AG20443 (cell line): ENCODE measurements at places on chromosomes 4 and X.
A peak's percentile ranks its signal among the peaks of the same experiment; 100 is the strongest.

GRCh38 chr4:188171551-188171950, 32.3 kb downstream of the TRIML1 start:
- DNase-seq: no peak

DNA sequence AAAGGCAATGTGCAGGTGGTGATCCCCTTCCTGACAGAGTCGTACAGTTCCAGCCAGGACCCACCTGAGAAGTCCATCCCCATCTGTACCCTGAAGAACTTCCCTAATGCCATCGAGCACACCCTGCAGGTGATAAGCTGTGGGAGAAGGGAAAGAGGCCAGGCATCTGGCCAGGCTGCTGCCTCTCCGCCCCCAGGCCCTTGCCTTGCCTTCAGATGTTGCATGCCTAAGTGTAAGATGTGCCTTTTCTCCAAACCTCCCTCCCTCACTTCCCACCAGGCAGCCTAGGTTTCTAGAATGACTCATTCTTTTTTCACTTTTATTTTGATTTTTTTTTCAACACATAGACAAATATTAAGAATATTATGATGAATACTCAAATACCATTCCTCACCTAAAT, 12.2 kb upstream of the CDK16 start:
- no peak for DNase-seq

GRCh38 chr4:168562041-168562571, 65.3 kb downstream of the PALLD start:
- no peak for DNase-seq

GRCh38 chr4:54237770-54238169, 8.7 kb downstream of the PDGFRA start:
- no peak for DNase-seq

- DNase-seq: peak; percentile 20
These were observed 38.5 kb upstream of the IQSEC2 start for GRCh38 chrX:53319614-53320542.

- DNase-seq: no peak
These were observed 400.2 kb upstream of the GRIA3 start for GRCh38 chrX:122783918-122784317.

DNA sequence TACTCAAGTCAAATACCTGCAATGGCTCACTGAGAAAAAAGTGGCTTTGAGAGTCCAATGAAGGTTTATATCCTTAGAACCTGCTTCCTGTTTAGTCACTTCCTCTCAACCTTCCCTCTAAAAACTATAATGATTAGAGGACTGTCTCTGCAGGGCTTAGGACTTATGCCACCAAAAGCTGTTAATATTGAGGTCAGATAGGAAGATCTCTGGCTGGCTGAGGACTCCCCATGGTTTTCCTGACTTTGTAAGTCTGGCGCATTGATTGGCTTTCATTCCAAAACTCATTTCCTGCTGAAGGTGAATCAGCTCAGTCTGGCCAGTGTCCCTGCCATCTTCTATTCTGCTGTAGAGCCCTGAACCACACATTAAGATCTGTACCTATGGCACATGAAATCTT, 140.9 kb upstream of the ANK2 start:
- no peak for DNase-seq

- DNase-seq: peak; percentile 22
These were observed 264.6 kb downstream of the SPRY1 start for GRCh38 chr4:123661080-123661737.

GRCh38 chr4:118760493-118760892, 75.3 kb downstream of the METTL14 start:
- no peak for DNase-seq

DNA sequence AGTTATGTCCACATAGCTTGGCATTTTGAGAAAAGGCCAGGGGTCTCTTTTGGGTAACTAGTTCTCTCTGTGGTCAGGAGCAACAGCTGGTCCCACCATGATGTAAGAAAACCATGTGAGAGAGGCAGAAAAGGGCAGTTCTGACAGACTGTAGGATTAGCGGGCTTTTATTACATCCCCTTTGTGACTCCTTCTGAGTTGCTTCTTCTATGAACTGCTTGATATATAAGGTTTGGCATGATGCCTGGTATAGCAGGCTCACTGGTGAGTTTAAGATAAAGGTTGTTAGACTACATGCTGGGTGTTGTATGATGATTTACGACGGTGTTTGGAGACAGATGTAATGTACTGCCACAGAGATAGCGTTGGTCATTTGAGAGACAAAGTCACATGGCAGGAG, 2308.1 kb upstream of the AGA start:
- no peak for DNase-seq

- no peak for DNase-seq
These were observed 312.0 kb upstream of the ZCCHC13 start for GRCh38 chrX:73992019-73992418.

GRCh38 chrX:13607996-13608365, 38.6 kb downstream of the EGFL6 start:
- DNase-seq: no peak

DNA sequence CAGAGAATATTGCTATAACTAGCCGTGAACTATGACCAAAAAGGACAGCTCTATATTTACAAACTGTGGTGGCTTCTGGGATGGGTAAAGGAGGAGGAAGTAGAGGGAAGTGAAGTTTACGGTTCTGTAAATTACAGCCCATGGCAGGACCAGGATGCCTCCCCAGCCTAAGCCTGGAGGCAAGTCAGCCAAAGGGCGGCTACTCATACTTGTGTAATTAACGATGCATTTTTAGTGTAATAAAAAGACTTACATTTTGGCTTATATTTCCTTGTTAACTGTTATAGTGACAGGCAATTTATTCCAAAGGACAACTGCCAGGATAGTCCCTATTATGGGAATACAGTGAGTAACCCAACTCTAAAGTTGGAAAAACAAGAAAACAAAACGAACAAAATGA, 139.9 kb upstream of the OTUD4 start:
- peak; percentile 26 for DNase-seq

GRCh38 chr4:55154290-55154880, 29.0 kb upstream of the KDR start:
- DNase-seq: no peak

GRCh38 chr4:60544981-60545380, 655.1 kb upstream of the ADGRL3 start:
- no peak for DNase-seq

DNA sequence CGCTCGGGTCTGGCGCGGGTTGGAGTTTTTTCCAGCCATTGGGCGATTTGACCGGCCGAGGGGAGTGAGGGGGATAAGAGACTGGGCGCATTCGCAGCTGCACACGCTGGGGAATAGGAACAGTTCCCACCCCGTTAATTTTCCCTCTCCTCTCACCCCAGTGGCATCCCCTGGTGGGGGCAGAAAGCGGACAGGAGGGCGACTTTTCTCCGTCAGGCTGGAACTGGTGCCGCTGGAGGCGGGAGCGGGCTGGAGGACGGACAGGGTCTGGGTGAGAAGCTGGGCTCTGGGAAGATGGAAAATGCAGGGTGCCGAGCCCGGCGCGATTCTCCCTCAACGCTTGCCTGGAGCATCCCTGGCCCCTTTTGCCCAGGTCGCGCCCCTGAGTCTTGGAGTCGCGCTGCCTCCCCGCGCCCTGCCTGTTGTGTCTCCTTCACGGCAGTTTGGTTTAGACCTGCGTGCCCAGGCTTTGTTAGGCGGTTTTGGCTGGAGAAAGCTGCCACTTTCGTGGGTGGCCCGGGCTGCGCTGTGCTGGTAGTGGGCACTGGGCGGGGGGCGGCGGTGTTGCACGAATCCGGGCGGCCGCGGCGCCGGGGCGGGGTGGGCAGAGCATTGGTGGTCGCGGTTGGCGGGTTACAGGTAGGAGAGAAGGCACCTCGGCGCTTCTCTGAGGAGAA, 2.0 kb downstream of the ADGRL3 start:
- DNase-seq: peak; percentile 18

DNA sequence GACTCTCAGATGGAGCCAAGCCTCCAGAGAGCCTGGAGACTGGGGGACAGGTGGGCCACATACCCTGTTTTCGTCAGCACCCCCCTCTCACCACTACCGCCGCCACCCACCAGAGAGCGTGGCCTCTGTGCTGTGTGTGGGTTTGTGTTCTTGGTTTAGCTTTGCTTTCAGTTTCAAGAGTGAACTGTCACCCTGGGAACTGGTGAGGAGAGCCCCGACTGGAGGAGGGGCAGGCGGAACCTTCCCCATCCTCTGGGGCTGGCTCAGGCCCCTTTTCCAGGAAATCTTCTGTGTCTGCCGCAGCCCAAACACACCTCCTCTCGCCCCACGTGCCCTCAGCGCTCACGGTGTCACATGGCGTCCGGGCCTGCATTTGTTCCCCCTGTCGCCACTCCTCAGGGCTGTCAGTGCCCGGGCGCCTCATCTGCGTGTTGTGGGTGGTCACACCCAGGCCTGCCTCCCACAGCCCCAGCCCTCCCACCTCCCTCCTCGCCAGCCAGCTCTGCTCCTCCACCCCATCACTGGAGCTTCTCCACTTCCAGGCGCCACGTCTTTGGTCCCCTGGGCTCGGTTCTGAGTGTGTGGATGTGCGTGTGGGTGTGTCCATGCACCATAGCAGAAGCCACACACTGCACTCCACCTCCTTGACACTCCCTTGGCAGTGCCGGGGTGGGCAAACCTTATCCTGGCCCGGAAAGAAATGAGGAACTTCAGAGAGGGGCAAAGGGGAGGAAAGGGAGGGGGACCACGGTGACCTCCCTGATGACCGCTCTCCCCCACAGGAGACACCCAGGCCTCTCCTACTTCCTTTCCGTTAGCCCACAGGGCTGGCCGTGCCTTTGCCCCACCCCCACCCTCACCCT, 27.8 kb downstream of the ELF4 start:
- peak; percentile 30 for DNase-seq

DNA sequence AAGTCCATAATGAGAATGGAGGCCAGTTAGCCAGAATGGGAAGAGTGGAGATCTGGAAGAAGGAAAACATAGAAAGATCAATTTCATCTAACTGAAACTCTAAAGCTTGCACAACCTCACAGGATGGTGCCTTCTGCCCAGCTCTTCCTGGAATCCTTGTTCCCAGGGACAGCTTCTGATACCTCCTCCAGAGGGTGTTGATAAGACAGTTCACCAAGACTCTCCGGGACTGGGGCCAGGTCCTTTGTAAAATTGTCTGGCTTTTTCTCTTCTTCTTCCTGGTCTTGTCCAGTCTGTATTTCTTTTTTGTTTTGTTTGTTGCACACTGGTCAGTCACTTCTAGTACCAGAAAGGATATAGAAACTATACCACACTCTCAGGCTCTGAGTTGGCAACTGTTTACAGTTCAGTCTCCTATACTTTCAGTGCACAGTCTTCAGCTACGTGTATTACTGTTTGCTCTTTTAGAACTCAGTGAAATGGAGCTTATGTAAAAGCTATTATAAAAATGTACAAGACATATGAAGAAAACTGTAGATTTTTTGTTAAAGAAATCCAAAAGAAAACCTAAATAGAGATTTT, 142.8 kb upstream of the RPL34 start:
- DNase-seq: no peak

GRCh38 chrX:13816643-13817627, at the start of gene GPM6B:
Gene GPM6B, minus strand, starts transcription at chrX:13817093. Its CDS starts 189 bp downstream, at chrX:13816904.
- no peak for DNase-seq

- no peak for DNase-seq
These were observed at the start of gene PNMA6F for GRCh38 chrX:153321381-153322124. Gene PNMA6F, minus strand, starts transcription at chrX:153321767. Its CDS starts 1,093 bp downstream, at chrX:153320674.

DNA sequence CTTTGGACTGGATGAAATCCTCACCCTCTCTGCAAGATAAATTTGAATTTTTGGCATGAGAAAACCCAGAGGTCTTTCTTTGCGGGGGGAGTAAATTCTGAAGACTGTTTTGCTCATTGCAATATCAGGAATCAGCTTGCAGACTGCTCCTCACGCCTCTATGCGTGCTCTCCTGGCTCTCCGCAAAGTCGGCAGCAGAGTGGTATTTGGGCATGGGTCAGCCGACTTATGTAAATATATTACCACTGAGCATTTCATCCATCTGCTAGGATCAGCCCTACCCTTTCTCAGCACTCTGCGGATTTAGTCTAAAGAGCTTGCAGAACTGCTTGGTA, 288.0 kb downstream of the ASMT start:
- DNase-seq: no peak

DNA sequence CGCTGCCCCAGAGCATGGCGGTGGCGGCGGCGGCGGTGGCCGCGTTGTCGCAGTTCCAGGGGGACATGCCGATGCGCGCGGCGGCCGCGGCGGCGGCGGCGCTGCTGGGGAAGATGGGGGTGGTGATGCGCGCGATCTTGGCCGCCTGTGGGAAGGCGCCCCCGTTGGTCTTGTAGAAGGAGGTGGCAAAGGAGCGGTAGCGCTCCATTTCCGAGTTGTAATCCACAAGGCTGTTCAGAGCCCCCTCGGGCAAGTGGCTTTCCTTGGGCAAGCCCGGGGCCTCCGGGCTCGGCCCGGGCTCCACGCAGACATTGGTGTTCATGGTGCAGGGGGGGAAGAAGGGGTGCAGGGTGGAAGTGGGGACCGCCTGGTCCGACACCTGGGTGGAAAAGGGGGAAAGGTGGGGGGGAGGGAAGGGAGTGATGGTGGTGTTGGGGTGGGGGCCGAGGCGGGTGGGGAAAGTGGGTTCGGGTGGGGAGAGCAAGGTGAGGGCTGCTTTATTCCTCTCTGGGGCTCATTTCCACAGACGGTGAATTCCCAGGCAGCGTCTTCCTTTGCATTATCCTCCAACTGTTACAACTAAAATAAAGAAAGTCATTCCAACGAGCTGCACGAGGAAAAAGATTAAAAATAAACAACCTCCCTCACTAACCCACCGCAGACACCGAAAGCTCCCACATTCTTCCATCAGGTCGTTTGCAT, 3.1 kb downstream of the CXXC4 start:
- DNase-seq: peak; percentile 30

DNA sequence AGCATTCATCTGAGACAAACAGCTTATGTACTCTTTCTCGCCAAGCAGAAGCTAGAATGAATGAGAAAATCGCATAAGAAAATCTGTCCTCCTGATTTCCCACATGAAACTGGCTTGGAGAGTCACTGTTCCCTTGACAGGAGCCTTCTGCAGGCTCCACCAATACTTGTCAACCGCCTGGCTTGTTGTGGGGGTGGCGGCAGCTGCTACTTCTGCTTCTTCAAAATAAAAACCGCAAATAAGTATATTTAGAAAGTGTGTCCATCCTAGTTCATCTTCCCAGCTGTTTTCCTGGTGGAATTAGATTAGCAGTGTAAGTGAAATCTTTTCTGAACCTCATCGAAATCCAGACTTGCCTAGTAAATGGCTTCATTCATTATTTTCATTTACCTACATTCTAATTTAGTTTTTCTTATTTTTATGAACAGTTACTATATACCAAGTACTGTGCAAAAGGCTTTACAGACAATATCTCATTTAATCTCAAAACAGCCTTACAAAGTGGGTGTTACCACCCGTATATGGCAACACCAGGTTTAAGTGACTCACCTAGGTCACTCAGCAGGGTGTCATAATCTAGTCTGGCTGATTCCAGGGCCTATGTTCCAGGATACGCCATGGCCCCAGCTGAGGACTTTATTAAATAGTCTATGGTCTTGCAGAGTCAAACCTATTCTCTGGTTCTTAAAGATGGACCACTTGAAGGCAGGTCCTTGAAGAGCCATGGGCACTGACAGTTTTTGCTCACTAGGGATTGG, 104.6 kb upstream of the IGFBP7 start:
- DNase-seq: no peak

- DNase-seq: no peak
These were observed 88.3 kb upstream of the PDLIM3 start for GRCh38 chr4:185623444-185624258.

- no peak for DNase-seq
These were observed 161.3 kb downstream of the FNIP2 start for GRCh38 chr4:158929939-158930638.
